Endothelial cell of umbilical vein (primary cell): ENCODE measurements at places on chromosomes 5 and 9. TPM values are rescaled to one million over a fixed set of nuclear protein-coding genes. Genes with fewer than 3 reads are reported as not detected.

Gene ARHGEF37
- polyA plus RNA-seq, result 4.4 and 4.9 TPM in 2 replicates

Gene SYK
- polyA plus RNA-seq, result not detected in 2 replicates

Gene ACTBL2
- 0.03 and 0.08 TPM in 2 replicates for polyA plus RNA-seq

Gene SMC5
- 5.3 and 17.1 TPM in 2 replicates for polyA plus RNA-seq

Gene ZNF622
- polyA plus RNA-seq, result 8.2 and 10.0 TPM in 2 replicates

Gene BRIX1
- 8.0 and 14.0 TPM in 2 replicates for polyA plus RNA-seq

Gene SMIM33
- polyA plus RNA-seq, result not detected in 2 replicates

Gene WDR38
- polyA plus RNA-seq, result not detected in 2 replicates

Gene PCDHGC5
- polyA plus RNA-seq, result 0.21 and 0.48 TPM in 2 replicates

- H3K36me3 ChIP-seq, result no peaks in the 10 kb centered on the region
- no peaks in the 10 kb centered on the region for H3K4me1 ChIP-seq
- H3K27ac ChIP-seq, result no peak overlapping the region
- no peak overlapping the region for H3K4me3 ChIP-seq
Observed at GRCh38 chr9:89649039-89649691, 44.4 kb downstream of the GADD45G start.

GRCh38 chr5:135337064-135337463 is 62.0 kb downstream of the MACROH2A1 start:
- no peak for DNase-seq
- H3K4me1 ChIP-seq, result no peaks in the 10 kb centered on the region
- no peak overlapping the region for H3K4me3 ChIP-seq
- no peak overlapping the region for H3K27ac ChIP-seq
- peaks cover 4% of the 10 kb centered on the region for H3K36me3 ChIP-seq
- H3K27me3 ChIP-seq, result no peaks in the 10 kb centered on the region

- H3K4me3 ChIP-seq, result no peak overlapping the region
- H3K27me3 ChIP-seq, result no peaks in the 10 kb centered on the region
- H3K27ac ChIP-seq, result no peak overlapping the region
- H3K4me1 ChIP-seq, result no peaks in the 10 kb centered on the region
- H3K36me3 ChIP-seq, result peaks cover 2% of the 10 kb centered on the region
Observed at GRCh38 chr5:1468247-1468612, 23.0 kb upstream of the SLC6A3 start.

- no peak for DNase-seq
- no peak overlapping the region for H3K4me3 ChIP-seq
- no peaks in the 10 kb centered on the region for H3K27me3 ChIP-seq
- no peaks in the 10 kb centered on the region for H3K36me3 ChIP-seq
Observed at GRCh38 chr9:135533674-135534073, 12.3 kb upstream of the OBP2A start.

- no peaks in the 10 kb centered on the region for H3K27me3 ChIP-seq
- no peak overlapping the region for H3K4me3 ChIP-seq
- peaks cover 4% of the 10 kb centered on the region for H3K4me1 ChIP-seq
- DNase-seq, result no peak
Observed at GRCh38 chr5:87170799-87171198, 96.9 kb upstream of the RASA1 start.

- no peak overlapping the region for H3K4me3 ChIP-seq
- no peaks in the 10 kb centered on the region for H3K36me3 ChIP-seq
- no peaks in the 10 kb centered on the region for H3K27me3 ChIP-seq
- H3K27ac ChIP-seq, result no peak overlapping the region
Observed at GRCh38 chr9:137682428-137683105, 63.8 kb downstream of the EHMT1 start.

GRCh38 chr5:121967187-121967586 is 5.4 kb downstream of the SRFBP1 start:
- peak; percentile 73 for DNase-seq
- H3K27me3 ChIP-seq, result no peaks in the 10 kb centered on the region
- peaks cover 43% of the 10 kb centered on the region for H3K4me1 ChIP-seq
- H3K36me3 ChIP-seq, result no peaks in the 10 kb centered on the region

GRCh38 chr9:128274245-128274644 is 1.6 kb downstream of the GOLGA2 start:
- no peak overlapping the region for H3K4me3 ChIP-seq
- H3K27me3 ChIP-seq, result no peaks in the 10 kb centered on the region
- H3K36me3 ChIP-seq, result peaks cover 2% of the 10 kb centered on the region
- no peak overlapping the region for H3K27ac ChIP-seq
- peaks cover 18% of the 10 kb centered on the region for H3K4me1 ChIP-seq
- DNase-seq, result no peak

DNA sequence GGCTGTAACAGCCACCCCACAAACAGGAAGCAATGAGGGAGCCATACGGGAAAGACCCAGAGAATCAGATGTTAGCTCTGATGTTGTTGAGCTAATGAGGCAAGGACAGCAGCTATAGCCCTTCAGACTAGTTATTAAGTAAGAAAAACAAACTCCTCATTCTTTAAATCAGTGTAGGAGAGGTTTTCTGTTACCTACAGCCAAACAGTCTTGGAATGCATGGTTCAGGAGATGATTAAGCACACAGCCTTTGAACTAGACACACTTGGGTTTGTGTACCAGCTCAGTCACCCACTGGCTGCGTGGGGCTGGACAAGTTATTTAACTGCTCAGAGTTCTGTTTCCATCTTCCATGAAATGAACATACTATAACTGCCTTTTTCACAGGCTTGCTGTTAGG is 68.1 kb downstream of the SPOCK1 start:
- peaks cover under 1% of the 10 kb centered on the region for H3K4me1 ChIP-seq
- no peaks in the 10 kb centered on the region for H3K27me3 ChIP-seq
- H3K36me3 ChIP-seq, result no peaks in the 10 kb centered on the region

GRCh38 chr5:112533362-112533761 is 114.3 kb upstream of the EPB41L4A start:
- H3K4me3 ChIP-seq, result no peak overlapping the region
- no peaks in the 10 kb centered on the region for H3K4me1 ChIP-seq
- H3K27ac ChIP-seq, result no peak overlapping the region
- DNase-seq, result no peak
- H3K36me3 ChIP-seq, result no peaks in the 10 kb centered on the region
- no peaks in the 10 kb centered on the region for H3K27me3 ChIP-seq

- no peaks in the 10 kb centered on the region for H3K27me3 ChIP-seq
- no peak for DNase-seq
- peak overlapping the region; percentile 63 for H3K27ac ChIP-seq
- peaks cover 41% of the 10 kb centered on the region for H3K4me1 ChIP-seq
- no peak overlapping the region for H3K4me3 ChIP-seq
Observed at GRCh38 chr9:127905788-127906191, 6.4 kb upstream of the ST6GALNAC6 start.

GRCh38 chr9:23717505-23717904 is 108.5 kb downstream of the ELAVL2 start:
- no peaks in the 10 kb centered on the region for H3K27me3 ChIP-seq
- no peak for DNase-seq
- H3K36me3 ChIP-seq, result no peaks in the 10 kb centered on the region
- H3K4me3 ChIP-seq, result no peak overlapping the region
- no peaks in the 10 kb centered on the region for H3K4me1 ChIP-seq

GRCh38 chr5:5979377-5979760 is 399.0 kb downstream of the MED10 start:
- no peaks in the 10 kb centered on the region for H3K4me1 ChIP-seq
- H3K27me3 ChIP-seq, result no peaks in the 10 kb centered on the region
- DNase-seq, result no peak
- H3K27ac ChIP-seq, result no peak overlapping the region
- H3K4me3 ChIP-seq, result no peak overlapping the region
- no peaks in the 10 kb centered on the region for H3K36me3 ChIP-seq

DNA sequence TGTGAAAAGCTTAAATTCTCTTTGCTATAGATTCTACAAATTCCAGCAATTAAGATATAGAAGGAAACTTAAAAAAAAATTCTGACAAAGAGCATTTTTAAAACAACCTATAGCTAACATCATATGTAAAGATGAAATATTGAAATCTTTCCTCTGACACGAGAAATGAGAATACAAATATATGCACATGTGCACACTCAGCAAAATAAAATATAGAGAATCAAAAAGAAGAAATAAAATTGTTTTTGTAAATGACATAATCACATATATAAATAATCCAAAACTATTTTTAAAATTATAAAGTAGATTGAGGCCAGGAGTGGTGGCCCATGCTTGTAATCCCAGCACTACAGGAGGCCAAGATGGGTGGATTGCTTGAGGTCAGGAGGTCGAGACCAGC is 265.1 kb downstream of the IRX2 start:
- H3K36me3 ChIP-seq, result no peaks in the 10 kb centered on the region
- H3K27ac ChIP-seq, result no peak overlapping the region
- no peak for DNase-seq
- H3K4me1 ChIP-seq, result no peaks in the 10 kb centered on the region

GRCh38 chr5:33812746-33813145 is 79.0 kb downstream of the ADAMTS12 start:
- no peak overlapping the region for H3K27ac ChIP-seq
- H3K4me1 ChIP-seq, result peaks cover 51% of the 10 kb centered on the region
- no peak for DNase-seq
- no peaks in the 10 kb centered on the region for H3K27me3 ChIP-seq

- H3K4me1 ChIP-seq, result peaks cover 23% of the 10 kb centered on the region
- no peaks in the 10 kb centered on the region for H3K36me3 ChIP-seq
- H3K27ac ChIP-seq, result no peak overlapping the region
- no peak for DNase-seq
Observed at GRCh38 chr5:177405312-177405711, 4.1 kb downstream of the F12 start.

DNA sequence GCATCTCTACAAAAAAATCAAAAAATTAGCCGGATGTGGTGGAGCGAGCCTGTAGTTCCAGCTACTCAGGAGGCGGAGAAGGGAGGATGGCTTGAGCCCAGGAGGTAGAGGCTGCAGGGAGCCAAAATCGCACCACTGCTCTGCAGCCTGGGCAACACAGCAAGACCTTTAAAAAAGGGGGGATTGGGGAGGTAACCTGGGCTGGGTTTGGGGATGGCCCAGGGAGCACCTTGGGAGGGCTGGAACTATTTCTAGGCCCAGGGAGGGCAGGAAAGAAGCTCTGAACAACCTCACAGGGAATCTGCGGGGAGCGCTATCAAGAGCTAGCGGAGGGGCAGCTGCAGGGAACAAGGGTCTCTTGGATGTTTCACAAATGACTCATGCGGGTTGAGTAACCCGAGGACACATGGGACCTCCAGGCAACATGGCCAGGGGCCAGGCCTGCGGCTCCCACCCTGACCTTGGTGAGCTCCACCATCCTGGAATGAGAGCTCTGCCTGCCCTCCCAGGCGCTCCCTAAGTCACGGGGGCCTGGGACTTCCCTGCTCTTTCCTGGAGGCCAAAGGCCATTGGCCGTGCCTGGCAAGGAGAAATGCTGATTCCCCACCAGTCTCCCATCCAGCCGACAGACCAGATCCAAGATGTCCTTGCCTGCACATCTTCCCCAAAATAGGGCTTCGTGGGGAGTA is 23.4 kb downstream of the SARDH start:
- no peak overlapping the region for H3K27ac ChIP-seq
- H3K27me3 ChIP-seq, result no peaks in the 10 kb centered on the region
- no peaks in the 10 kb centered on the region for H3K4me1 ChIP-seq
- H3K36me3 ChIP-seq, result no peaks in the 10 kb centered on the region
- no peak for DNase-seq

- no peaks in the 10 kb centered on the region for H3K36me3 ChIP-seq
- no peaks in the 10 kb centered on the region for H3K4me1 ChIP-seq
- DNase-seq, result no peak
- H3K27ac ChIP-seq, result no peak overlapping the region
- no peak overlapping the region for H3K4me3 ChIP-seq
Observed at GRCh38 chr9:7760014-7760415, 39.6 kb downstream of the DMAC1 start.

DNA sequence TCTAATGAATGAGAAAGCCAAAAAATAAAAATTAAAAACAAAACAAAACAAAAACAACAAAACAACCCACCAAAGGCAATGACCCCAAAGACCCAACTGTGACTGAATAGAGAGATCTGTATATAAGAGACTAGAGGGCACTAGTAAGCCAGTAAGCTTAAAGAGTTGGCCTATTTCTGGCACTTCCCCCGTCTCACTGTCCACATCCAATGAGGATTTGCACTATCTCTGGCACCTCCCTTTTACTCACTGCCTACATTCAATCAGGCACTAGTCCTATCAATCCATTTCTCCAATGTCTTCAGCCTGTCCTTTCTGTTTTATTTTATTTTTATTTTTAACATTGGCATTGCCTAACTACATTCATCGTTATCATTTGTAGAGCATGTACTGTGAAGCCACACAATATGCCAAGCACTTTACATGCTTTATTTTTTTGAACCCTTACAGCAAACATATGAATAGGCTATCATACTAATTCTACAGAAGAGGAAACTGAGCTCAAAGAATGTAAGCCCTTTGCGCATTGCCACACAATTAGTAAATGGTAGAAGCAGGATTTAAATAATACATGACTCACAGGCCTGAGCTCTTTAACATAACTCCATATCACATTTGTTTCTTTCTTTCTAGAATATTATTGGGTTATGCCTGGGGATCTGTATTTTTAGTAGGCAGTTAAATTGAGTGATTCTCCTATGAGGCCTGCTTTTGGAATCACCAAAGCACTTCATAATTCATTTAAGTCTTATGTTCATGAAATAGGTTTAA is 70.0 kb downstream of the C6 start:
- H3K27ac ChIP-seq, result no peak overlapping the region
- no peaks in the 10 kb centered on the region for H3K4me1 ChIP-seq
- no peaks in the 10 kb centered on the region for H3K36me3 ChIP-seq
- no peaks in the 10 kb centered on the region for H3K27me3 ChIP-seq

- H3K36me3 ChIP-seq, result no peaks in the 10 kb centered on the region
- peaks cover 12% of the 10 kb centered on the region for H3K4me1 ChIP-seq
- no peak overlapping the region for H3K27ac ChIP-seq
- H3K4me3 ChIP-seq, result no peak overlapping the region
- DNase-seq, result no peak
Observed at GRCh38 chr5:160198841-160199409, 30.4 kb upstream of the FABP6 start.
